ENCODE measurements at places on chromosomes 12 and 14. TPM values are rescaled to one million over a fixed set of nuclear protein-coding genes. Genes with fewer than 3 reads are reported as not detected.

ORMDL2 gene
- total RNA-seq, result 93.6 TPM

NEK9 gene
- total RNA-seq, result 65.4 TPM

IL26 gene
- not detected for total RNA-seq

PPP1R36 gene
- total RNA-seq, result 0.40 TPM

PPP4R4 gene
- total RNA-seq, result 0.10 TPM

FOXJ2 gene
- total RNA-seq, result 13.4 TPM

PMCH gene
- not detected for total RNA-seq

CACNA1C gene
- not detected for total RNA-seq

TSPAN9 gene
- 6.0 TPM for total RNA-seq

PCED1B gene
- total RNA-seq, result 2.1 TPM

IGF1 gene
- total RNA-seq, result not detected

OR6C65 gene
- not detected for total RNA-seq

MGP gene
- total RNA-seq, result not detected

PIWIL1 gene
- not detected for total RNA-seq

PTPRB gene
- total RNA-seq, result 43.2 TPM

DNA sequence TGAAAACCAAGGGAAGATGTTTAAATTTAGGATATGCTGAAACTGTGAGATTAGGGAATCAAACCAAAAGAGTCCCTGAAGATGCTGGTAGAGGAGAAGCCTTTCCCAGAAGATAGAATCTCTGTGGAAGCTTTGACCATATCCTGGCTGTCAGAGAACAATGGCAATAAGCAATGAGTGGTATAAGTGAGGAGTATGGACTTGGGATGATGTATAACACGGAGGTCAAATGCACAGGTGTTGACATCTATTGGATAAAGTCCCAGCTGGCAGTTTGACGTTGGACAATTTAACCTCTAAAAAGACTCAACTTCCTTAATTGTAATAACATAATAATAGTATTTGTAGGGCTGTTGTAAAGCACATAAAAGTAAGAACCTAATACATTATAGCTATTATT lies 30.1 kb upstream of the CLEC14A start:
- DNase-seq, result no peak

- DNase-seq, result no peak
Observed at GRCh38 chr12:113659416-113659815, 187.7 kb upstream of the LHX5 start.

GRCh38 chr14:105176513-105176912 lies 4.6 kb downstream of the NUDT14 start:
- DNase-seq, result no peak

- no peak for DNase-seq
Observed at GRCh38 chr12:14700935-14701334, 4.5 kb upstream of the GUCY2C start.

- no peak for DNase-seq
Observed at GRCh38 chr12:2259369-2259768, 206.6 kb downstream of the CACNA1C start.

GRCh38 chr12:122862872-122863701 lies 27.8 kb downstream of the HIP1R start:
- DNase-seq, result peak; percentile 66

- DNase-seq, result no peak
Observed at GRCh38 chr12:115828168-115828567, 449.3 kb downstream of the MED13L start.

GRCh38 chr14:75646762-75647161 lies 13.9 kb downstream of the ERG28 start:
- DNase-seq, result no peak

GRCh38 chr12:94203796-94204195 lies 55.4 kb downstream of the PLXNC1 start:
- no peak for DNase-seq

DNA sequence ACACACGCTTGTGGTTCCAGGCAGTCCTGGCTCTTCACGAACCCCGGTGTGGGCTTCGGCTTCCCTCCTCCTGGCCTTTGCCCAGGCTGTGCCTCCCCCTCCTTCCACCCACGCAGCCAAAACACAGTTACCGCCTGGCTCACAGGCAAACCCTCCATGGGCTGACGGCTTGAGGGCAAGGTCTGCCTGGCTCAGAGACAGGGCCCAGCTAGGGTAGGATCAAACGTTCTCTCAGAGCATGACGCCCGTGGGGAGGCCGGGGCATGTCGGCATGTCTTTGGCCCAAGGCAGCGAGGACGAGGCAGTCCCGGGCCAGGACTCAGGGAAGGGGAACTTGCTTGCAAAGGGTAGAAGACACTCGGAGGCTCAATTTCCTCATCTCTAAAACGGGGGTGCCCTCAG lies 2.1 kb downstream of the SLC25A47 start:
- no peak for DNase-seq

DNA sequence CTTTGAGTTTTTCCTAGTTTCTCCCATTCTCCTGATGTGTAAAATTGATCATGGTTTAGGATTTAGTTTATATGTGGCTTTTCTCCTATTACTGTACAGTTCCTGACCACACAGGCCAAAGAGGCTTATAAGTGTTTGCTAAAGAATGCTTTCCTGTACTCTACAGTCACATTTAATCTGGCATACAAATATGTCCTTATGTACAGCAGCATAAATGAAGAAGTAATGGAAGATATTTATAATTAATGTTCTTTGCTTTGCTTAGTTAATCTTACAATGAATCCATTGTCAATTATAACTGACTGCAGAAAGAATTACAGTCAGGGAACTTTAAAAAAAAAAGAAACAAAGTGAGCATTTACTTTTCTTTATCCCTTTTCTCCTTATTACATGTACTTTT lies 293.9 kb downstream of the KCNC2 start:
- DNase-seq, result no peak

DNA sequence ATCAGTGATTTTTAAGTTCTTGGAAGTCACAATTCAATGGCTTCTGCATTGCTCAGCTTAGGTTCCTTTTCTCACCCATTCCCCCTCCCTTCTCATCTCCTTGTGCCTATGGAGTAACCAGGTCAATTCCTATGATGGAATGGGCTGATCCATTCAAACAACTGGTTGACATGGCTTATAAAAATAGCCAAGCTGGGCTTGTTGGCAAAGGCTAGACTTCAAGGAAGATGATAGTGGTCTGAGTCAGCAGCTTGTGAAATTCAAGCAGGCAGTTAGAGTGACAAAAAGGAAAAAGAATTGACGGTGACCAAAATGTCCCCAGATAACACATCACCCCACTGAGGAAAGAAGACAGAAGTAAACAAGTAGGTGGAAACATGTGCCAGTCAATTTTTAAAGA lies 119.9 kb upstream of the PCED1B start:
- no peak for DNase-seq

GRCh38 chr14:102094101-102094500 lies 7.3 kb upstream of the HSP90AA1 start:
- no peak for DNase-seq

GRCh38 chr14:81120501-81120900 lies 100.3 kb downstream of the GTF2A1 start:
- DNase-seq, result no peak

- DNase-seq, result no peak
Observed at GRCh38 chr12:57235017-57235727, 5.7 kb downstream of the SHMT2 start.

- no peak for DNase-seq
Observed at GRCh38 chr12:68805592-68806120, 2.3 kb upstream of the MDM2 start.

- no peak for DNase-seq
Observed at GRCh38 chr12:1309613-1310012, 284.8 kb downstream of the FBXL14 start.

DNA sequence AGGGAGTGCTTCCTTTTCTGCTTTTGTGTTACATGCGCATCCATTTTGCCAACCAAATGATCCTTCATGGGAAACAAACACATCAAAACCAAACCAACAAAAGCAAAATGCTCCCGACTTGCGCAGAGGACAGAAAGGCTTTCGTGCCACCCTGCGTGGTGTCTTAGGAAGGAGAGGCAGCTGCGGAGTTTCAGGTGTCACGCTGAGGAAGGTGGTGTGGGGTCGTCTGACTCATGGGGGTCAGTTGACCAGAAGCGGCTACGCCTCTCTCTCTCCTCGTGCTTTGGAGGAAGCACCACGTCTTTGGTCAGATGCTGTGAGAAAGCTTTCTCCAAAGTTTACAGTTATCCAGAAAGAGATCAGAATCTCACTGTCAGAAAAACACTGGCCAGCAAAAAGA lies 7.9 kb downstream of the EMP1 start:
- peak; percentile 36 for DNase-seq

DNA sequence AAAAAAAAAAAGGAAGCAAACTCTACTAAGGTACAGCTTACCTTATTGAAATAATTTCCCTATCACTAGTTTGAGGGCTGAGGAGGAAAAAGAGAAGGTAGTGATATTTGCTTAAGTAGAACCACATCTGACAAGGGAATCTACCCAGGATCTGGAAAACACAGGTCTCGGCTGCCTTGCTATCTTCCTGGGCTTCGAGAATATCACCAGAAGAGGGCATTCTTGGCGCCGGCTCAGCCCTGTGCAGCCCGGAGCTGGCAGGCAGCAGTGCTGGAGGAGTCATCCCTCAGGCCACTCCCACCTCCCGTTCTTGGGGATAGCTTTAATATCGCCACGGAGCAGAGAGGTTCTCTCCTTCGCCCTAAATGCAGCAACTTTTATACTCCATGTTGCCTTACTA lies 1181.2 kb downstream of the VRK1 start:
- DNase-seq, result peak; percentile 46

DNA sequence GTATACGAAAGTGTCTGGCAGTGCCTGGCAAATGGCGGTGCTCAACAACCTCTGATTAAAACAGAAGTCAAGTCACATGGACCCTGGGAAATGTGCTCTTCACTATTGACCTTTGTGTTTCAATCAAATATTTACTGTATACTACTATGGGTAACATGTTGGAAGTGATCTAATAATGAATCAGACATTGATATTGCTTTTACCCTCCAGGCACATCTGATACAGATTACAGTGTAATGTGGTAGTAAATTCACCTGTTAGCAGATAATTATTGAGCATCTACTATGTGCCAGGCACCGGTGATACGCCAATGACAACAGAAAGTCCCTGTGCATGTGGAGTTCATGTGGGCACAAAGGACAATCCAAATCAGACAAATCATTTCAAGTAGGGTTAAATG lies 63.1 kb downstream of the STON2 start:
- no peak for DNase-seq

DNA sequence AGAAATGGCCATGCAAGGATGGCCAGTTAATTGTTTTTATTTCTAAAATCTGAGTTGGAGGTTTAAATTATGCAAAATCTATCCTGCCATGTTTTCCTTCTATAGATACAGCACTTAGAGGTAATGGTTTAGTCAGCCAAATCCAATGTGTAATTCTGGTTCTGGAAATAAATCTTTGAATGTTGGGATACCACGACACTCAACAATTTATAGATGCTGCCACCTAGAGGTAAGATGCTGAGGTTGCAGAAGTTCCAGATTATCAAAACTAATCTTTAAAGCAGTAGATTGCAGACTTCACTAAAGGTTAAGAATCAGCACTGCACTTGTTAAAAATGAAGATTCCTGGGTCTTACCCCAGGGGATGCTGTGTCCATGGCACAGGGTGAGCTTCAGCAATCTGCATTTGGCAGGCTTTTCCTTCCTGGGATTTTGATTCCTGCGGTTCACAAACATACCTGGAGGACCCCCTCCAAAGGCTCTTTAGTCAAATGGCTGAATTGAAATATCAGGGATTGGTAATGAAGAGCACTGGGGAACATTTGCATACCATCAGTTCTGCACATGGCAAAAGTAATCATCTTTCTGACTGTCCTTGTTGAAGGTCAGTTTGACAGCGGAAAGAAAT lies 53.4 kb upstream of the ANO4 start:
- DNase-seq, result peak; percentile 27

DNA sequence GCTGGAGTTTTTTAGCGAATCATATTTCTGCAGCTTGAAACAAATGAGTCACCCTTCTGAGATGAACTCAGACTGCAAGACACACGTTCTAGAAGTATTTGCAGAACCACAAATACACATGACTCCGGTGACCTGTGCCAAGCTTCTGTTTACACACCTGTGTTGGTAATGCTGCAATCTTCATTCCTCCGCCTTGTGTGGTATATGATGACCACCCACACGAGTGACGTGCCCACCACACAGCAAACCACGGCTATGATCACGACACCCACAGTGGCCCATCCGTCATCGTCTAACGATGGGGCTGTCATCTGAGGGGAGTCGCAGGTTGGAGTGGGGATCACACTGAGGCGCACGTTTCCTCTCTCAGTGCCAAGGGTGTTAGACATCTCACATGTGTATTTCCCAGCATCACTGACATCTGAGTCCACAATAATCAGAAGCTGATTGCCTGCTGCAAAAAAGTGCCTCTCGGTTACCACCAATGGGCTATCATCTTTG lies 43.0 kb downstream of the LRIG3 start:
- peak; percentile 86 for DNase-seq

DNA sequence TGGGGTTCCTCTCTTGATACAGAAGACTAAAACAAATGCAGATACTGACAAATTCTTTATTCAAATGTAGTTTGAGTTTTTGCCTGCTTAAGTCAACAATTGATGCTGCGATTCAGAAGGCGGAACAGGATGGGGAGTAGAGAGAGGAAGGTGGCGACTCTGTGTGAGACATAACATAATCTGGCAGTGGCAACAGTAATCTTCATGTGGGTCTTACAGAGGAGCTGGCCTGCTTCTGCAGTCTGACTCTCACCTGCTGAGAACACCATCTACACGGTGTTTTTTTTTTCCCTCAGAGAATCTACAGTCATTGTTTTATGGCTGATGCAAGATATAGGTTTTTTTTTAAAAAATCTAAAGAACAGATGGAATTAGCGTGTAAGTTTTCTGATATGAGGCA lies 10.1 kb downstream of the CCDC92 start:
- no peak for DNase-seq

DNA sequence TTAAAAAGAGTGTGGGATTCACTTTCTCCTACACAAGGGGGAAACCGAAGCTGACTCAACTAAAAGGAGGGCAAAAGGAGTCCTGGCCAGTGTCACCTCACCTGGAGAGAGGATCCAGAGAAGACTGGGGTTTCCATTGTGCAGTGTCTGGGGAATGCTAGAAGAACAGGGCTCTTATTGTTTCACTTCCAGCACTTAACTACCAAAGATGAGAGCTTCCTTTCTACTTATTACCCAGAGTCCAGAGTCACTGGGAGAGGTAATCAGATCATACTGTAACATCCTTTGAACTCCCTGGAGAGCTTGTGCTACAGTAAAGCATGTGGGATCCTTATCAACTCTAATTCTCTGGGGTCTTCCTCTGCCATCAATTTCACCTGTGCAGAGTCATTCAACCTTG lies 148.4 kb upstream of the BCL2L14 start:
- DNase-seq, result peak; percentile 13

DNA sequence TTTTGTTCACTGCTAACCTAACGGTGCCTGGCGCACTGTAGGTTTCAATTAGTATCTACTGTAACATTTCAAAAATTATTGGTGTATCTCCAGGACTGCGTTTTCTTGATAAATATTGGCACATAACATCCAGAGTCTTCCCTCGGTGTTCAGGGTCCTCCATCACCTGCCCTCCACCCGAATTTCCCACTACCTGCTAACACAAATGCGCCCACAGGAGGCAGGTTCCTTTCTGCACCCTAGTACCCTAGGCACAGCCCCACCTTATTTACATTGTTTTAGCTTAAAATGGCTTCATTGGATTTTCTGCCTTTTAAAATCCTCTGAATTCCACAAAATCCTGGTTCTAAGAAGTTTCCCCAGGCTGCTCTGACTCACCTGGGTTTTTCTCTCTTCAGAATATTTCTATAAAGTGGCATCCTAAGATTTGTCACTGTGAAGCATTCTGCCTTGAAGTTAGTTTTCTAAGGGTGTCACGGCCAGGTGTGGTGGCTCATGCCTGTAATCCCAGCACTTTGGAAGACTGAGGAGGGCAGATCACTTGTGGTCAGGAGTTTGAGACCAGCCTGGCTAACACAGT lies 38.6 kb downstream of the CPM start:
- DNase-seq, result no peak

GRCh38 chr12:53005215-53005985 lies 856 bp upstream of the EIF4B start:
- DNase-seq, result no peak

Data from Calu3 (cell line).